ENCODE measurements at places on chromosomes 1 and 21. TPM values are rescaled to one million over a fixed set of nuclear protein-coding genes. Genes with fewer than 3 reads are reported as not detected.

Gene RGS13
- total RNA-seq, result not detected

Gene SIM2
- total RNA-seq, result 4.7 TPM

Gene KNCN
- not detected for total RNA-seq

Gene FOXO6
- 1.5 TPM for total RNA-seq

Gene RNF186
- not detected for total RNA-seq

DNA sequence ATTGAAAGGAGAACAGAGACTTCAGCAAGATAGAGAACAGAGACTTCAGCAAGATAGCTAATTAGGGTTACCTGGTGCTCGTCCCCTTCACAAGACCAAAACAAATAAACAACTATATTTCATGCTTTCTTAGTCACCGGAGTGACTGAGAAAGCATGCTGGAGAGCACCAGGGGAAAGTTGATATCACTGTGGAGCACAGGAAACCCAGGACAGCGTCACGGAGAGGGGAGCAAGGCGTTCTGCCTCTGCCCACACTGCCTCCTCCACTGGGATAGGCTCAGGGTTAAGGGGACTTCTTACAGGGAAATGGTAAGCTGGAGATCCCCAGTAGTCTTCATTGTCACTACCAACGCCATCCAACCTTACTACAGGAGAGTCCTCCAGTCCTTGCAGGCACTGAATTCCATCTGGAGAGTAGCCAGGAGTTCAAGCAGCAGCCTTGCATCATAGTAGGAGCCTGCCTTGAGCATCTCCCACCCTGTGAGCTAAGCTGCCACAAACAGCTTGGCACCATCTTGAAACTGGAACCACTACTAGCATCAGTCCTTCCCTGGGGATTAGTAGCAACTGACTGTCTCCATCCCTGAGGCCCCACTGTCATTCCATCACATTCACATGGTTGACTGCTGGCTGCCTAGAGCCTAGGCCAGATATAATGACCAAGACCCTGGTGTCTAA, 239.4 kb downstream of the PLPP3 start:
- DNase-seq, result no peak

DNA sequence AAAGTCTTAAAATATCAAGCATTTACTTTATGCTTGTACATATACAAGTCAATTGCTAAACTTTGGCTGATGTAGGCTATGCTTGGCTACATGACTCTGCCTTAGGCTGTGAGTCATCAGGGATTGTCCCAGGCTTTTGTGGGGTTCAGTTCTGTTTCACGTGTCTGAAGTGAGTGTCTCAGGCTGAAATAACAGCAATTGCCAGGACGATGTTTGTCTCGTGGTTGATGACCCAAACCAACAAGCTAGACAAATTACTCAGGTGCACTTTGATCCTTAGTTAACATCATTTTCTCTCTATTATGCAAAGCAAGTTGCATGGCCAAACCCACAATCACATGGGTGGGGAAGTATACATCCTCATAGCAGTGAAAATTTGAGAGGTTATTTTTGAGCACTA, 410.1 kb downstream of the BRINP3 start:
- no peak for DNase-seq

DNA sequence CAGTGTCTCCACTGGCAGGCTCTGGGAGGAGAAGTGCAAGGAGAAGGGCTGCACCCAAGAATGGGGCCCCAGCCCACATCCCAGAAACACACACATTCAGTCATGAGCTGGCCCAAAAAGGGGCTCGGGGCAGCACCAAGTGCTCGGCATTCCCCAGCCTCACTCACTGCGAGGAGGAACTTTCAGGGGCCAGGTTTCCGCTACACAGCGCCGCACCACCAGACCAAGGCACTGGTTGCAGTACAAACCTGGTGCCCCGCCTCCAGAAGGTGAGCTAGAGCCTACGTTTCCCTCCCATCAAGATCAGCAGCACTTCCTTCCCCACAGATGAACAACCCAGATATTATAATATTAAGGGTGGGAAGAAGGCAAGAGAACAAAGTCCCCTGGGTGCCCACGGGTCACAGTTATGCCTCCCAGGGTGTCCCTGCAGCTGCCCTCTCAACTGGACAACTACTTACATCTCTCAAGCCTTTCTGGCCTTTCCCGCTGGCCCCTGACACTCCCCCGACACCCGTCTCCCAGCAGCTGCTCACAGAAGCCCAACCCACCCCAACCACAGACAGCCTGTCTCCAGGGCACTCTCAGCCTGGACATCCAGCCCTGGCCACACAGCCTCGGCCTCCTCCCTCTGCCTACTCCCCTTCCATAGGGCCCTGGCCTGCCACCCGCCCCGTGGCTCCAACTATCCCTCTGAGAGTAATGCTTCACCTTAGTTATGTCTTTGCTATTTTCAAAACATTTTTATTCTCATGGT, 3.8 kb downstream of the PBXIP1 start:
- DNase-seq, result no peak

GRCh38 chr1:118933051-118933781, 54.9 kb downstream of the TBX15 start:
- DNase-seq, result no peak

- DNase-seq, result peak; percentile 96
These were observed at the start of gene PKN2 for GRCh38 chr1:88683541-88684481. Gene PKN2, plus strand, starts transcription at chr1:88684273. Its CDS starts 308 bp downstream, at chr1:88684581.

- no peak for DNase-seq
These were observed 204.4 kb downstream of the GIPC2 start for GRCh38 chr1:78250201-78250600.

DNA sequence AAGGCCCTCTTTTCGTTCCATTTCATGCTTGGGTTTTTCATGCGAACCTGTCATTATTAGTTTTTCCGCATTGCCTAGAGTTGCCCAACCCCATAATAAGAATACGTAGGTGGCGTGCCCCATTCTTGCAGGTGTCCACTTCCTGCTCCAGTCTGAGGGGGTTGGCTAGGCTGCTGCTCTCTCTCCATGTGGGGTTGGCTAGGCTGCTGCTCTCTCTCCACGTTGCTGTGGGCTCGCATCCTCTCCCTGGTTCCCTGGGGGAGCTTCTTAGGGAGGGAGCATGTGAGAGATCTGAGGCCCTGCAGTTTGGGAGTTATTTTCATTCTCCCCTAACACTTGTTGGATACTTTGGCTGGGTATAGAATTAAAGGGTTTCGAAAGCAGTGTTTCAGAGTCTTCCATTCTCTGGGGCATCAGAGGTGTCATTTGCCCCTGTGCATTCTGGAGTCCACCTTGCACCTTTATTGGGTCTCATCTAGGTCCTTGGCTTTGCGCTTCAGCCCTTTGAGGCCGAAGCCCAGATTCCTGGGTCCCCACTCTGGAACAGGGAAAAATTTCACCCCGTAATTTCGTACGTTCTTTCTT, 8.6 kb downstream of the C1orf35 start:
- no peak for DNase-seq

GRCh38 chr21:45554477-45555175, 12.4 kb upstream of the SLC19A1 start:
- DNase-seq, result peak; percentile 68

DNA sequence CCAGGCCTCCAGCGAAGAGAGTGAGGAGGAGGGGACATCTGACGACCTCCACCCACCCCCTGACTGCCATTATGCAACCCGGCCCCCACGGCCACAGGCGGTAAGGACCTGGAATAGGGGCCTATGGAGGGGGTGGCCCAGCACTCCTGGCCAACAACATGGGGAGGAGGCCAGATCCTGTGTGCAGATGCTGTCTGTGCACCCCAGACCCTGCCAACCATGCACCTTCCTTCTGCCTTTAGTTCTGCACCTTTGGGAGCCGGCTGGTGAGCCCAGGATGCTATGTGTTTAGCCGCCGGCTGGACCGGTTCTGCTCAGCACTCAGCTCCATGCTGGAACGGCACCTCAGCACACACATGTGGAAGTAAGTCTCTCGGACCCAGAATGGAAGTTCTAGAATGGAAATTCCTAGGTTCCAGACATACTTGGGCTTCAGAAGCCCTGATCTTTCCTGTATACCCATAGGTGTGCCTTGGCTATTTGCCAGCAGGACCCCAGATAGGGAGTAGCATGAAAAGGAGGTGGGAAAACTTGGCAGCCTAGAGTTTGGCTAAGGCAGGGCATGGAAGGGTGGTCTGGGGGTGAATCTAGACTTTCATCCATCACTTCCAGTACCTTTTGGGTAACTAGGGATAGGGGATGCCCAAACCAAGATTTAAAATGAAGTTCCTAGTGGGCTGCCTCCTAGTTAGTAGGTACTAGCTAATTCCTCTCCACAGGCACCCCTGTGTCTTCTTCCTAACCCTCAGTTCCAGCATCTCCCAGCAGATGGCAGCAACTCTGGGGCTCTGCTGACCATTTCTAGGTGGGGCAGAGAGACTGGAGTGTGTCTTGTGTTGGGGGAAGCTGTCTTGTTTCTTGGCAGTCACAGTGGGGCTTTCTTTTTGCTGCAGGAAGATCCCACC, 3.6 kb upstream of the CYB561D1 start:
- DNase-seq, result peak; percentile 89

GRCh38 chr1:84363019-84363418, 35.3 kb upstream of the DNASE2B start:
- DNase-seq, result peak; percentile 5

- DNase-seq, result no peak
These were observed 10.3 kb downstream of the NPR1 start for GRCh38 chr1:153688736-153689328.

DNA sequence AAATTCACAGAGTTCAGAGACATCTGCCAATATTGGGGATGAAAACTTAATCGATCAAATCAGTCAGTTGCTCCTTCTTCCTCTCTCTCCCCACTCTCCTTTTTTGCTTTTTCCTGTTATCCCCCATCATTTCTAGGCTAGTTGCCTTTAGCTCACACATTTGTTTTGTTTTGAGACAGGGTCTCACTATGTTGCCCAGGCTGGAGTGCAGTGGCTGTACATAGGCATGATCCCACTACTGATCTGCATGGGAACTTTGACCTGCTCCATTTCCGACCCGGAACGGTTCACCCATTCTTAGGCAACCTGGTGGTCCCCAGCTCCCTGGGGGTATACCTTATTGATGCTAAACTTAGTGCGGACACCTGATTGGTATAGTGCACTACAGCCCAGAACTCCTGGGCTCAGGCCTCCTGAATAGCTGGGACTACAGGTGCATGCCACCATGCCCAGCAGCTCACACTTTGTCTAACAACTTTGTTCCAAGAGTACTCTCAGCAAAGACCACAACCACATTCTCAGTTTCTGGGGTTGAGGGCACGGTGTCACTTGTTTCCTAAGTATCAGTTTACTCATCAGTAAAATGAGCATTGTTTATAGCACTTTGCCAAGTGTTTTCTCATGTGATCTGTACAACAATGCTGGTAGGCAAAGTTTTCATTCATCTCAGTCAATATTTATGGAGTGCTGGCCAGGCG, 6.7 kb upstream of the ELOA start:
- no peak for DNase-seq

DNA sequence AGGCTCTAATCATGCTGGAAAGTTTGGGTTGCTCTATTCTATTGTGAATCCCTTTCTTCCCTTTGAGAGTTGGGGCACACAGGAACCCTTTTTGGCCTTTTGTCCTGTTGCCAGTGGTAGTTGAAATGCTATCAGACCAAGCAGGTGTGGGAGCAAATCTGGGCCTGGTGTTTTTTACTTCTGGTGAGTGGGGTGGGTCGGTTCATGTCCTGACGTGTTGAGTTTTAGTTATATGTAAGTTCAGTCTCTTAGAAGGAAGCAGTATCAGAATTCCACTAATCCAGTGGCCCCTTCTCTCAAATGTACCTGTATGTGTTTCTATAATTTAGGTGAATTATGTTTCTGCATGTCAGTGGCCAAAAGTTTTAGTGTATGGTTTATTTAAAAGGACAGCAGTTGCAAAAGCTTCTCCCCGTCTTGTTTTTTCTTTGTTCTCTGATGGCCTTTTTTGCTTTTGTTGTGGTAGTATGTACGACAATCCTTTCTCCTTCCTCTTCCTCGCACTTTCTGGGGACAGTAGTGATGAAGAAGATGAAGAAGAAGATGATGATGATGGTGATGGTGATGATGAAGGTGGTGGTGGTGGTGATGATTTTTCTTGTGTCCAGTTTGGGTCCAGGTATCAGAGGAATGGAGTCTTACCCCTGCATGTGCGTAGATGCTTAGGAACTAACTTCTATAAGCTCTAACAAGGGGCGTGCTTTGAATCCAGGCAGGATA, 74.2 kb downstream of the UBE4B start:
- no peak for DNase-seq

GRCh38 chr21:28537371-28538079, 455.2 kb downstream of the LTN1 start:
- DNase-seq, result no peak

- no peak for DNase-seq
These were observed 43.4 kb downstream of the WASF2 start for GRCh38 chr1:27446496-27447020.

DNA sequence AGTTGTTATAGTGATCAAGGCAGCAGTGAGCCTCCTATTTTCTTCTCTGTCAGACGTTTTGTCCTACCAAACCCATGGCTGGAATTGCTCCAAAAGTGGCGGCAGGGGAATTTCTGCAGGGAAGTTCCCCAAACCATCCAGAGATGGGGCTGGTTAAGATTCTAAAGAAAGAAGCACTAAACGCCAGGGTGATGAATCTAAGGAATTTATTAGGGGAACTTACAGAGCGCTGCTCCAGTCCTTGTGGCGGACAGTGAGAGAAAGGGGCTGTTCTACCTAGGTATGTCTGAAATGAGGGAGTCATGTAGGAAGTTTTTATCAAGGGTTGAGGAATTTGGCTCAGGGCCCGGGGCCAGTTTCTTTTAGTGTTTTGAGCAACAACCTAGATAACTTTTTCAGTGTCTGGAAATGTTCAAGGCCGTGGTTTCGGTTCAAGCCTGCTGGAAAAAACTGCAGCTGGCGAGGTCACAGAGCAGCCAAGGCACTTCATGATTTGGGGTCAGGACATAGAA, 222.4 kb upstream of the B3GALT2 start:
- DNase-seq, result no peak

DNA sequence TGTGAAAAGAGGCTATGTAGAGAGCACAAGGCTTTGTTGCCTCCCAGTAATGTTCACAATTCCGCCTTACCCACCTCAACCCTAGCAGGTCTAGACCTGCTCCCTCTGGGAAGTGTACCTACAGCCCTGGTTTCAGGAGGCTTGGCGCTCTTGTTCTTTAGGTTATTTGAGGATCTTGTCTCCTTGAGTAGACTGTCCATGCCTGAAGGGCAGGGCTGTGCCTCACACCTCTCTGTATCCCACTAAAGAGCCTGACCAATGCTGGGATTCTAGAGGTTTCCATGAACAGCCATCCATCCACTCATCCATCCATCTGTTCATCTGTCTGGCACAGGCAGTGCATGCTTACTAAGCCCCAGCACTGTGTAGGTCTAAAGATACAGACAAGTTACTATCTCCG, 1.0 kb downstream of the RAB7B start:
- DNase-seq, result no peak

DNA sequence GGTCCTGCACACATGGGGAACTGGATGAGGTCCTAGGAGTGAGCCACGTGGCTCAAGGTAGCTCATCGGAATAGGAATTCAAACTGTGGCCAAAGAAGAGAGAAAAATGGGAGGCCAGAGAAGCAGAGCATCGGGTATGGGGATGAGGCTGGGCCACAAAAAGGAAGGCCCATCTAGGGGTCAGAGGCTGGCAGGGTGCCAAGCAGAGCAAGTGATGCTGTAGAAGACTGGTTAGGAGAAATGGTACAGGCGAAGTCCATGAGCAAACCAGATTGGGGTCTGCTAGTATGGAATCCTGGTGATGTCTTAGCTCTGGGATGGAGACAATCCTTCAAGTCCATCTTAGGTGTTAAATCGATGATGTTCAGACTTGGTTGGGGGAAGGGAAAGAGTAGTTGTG, 68.0 kb downstream of the TEX35 start:
- no peak for DNase-seq

- no peak for DNase-seq
These were observed 599 bp upstream of the TMEM240 start for GRCh38 chr1:1540818-1541628.
